ENCODE measurements at places on chromosomes 7 and 10. TPM values are rescaled to one million over a fixed set of nuclear protein-coding genes. Genes with fewer than 3 reads are reported as not detected.

GRCh38 chr7:31058122-31058521 is 6.0 kb downstream of the ADCYAP1R1 start:
- no peak for DNase-seq
- no peaks in the 10 kb centered on the region for H3K36me3 ChIP-seq
- peaks cover 20% of the 10 kb centered on the region for H3K27me3 ChIP-seq
- no peaks in the 10 kb centered on the region for H3K4me1 ChIP-seq
- H3K4me3 ChIP-seq: no peak overlapping the region

DNA sequence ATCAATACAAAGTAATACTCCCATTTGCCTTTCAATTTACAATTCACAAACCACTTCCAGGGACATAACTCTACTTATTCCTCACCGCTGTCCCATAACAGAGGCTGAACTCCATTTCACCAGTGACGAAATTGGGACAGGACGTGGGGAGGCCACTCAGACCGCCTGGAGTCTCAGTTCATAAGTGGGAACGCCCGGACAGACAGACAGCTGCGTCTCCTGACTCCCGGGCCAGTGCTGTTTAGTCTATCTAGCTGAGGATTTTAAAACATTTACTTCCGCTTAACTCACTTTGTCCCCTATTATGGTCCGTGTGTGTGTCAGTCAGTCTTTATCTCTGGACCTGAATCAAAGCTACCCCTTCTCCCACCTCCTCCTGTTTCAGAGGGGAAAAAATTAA is 67.4 kb upstream of the ZNF438 start:
- no peak for DNase-seq
- no peak overlapping the region for H3K4me3 ChIP-seq
- H3K27me3 ChIP-seq: no peaks in the 10 kb centered on the region
- no peaks in the 10 kb centered on the region for H3K4me1 ChIP-seq
- H3K36me3 ChIP-seq: no peaks in the 10 kb centered on the region

DNA sequence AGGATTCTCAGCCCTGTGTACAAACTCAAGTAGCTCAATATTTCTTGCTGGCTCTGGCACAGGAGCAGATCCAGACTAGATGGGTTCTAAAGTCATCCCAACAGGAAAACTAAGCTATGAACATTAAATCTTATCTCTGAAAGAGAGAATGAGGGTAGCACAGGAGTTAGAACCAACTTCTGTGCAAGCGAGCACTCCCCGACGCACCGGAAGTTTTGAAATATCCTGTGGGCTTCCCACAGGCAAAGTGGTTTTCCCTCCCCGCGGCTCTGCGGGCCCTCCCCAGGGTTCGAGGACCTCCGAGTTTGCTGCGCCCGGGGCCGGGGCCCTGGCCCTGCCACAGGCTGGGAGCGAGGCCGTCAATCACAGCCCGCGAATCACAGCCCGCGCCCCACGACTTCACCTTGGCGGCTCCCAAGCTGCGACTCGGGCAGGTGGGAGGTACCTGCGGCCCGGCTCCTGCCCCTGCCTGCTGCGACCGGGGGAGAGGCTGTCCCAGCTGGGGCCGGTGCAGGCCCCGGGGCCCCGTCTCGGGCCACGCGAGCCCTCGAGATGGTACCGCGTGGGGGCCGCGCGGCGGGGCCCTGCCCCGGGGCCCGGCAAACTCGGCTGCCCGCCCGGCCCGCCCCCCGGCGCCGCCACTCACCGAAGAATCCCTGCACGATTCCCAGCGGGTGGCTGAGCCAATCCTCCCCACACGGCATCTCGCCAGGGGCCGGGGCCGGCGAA is 598 bp downstream of the MCMBP start:
- peak; percentile 61 for DNase-seq
- peaks cover 21% of the 10 kb centered on the region for H3K4me1 ChIP-seq
- H3K4me3 ChIP-seq: peak overlapping the region; percentile 96
- H3K27me3 ChIP-seq: no peaks in the 10 kb centered on the region

DNA sequence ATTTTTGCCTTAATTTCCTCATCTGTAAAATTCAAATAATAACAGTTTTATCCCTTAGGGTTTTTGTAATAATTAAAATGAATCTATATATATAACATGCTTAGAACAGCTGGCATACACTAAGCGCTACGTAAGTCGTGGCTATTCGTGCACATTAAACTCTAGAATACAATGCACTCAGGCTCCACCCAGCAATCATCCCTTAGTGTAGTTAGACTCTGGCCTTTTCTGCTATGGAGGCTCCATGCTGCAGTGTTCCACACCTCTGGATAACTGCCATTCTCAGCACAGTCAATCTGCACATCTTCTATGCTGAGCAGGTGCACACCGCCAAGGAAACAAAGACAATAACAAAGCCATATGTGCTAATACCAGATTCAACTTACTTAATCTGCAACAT is 92.9 kb downstream of the IPMK start:
- no peak for DNase-seq
- peaks cover 8% of the 10 kb centered on the region for H3K4me1 ChIP-seq
- H3K27me3 ChIP-seq: no peaks in the 10 kb centered on the region

The PRKAR2B gene
- total RNA-seq: 4.9 TPM

GRCh38 chr7:816751-817671 is 15.3 kb upstream of the SUN1 start:
- DNase-seq: no peak
- no peaks in the 10 kb centered on the region for H3K27me3 ChIP-seq
- peaks cover 53% of the 10 kb centered on the region for H3K4me1 ChIP-seq
- H3K27ac ChIP-seq: peak overlapping the region; percentile 84
- no peaks in the 10 kb centered on the region for H3K36me3 ChIP-seq
